Transverse colon (tissue), 4 donors: ENCODE measurements at places on chromosomes 1 and 21. TPM values are rescaled to one million over a fixed set of nuclear protein-coding genes. Genes with fewer than 3 reads are reported as not detected.
A peak's percentile ranks its signal among the peaks of the same experiment; 100 is the strongest.

Gene CA6
- total RNA-seq, result not detected

Gene SEMA4A
- 6.0 TPM for total RNA-seq

Gene PRR9
- total RNA-seq, result not detected

Gene CYB561D1
- total RNA-seq, result 37.4 TPM

Gene WDR26
- 111 TPM for total RNA-seq

Gene TENT5C
- total RNA-seq, result 30.8 TPM

Gene HTR6
- not detected for total RNA-seq

Gene CRNN
- not detected for total RNA-seq

Gene FALEC
- total RNA-seq, result not detected

DNA sequence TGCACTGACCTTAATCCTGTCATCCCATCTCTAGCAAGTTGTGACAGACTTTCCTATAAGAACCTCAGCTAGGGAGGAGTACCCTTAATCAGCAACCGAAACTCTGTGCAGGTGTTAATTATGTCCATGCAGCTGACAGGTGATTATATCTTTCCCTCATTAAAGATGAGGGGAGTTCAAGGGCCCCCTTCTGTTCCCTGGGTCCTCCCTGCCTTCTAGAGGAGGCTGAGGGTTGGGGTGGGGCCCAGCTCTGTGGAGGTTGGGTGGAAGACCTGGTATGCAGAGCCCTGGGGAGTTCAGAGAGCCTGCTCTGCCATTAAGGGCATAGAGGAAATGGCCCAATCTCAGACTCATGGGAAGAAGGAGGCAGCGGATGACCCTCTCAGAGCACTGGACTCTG is 35.6 kb upstream of the CRNN start:
- no peak for DNase-seq

- DNase-seq, result no peak
These were observed 204.7 kb downstream of the HLX start for GRCh38 chr1:221083902-221084301.

DNA sequence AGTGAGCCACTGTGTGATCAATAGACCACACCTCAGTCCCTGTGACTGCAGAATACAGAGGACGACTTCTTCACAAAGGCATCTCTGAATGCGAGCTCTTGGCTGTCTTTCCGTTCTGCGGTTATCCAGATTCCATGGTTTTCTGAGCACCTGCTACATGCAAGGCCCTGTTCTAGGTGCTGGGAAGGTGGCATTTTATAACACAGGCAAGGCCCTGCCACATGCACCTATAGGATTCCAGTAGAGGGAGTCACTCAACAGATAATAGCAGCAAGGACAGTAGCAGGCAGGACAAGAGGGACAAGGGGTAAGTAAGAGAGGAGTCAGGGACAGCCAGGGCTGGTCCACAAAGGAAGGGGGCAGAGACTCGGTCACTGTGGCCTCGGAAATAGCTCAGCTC is 9.0 kb downstream of the URB1 start:
- no peak for DNase-seq

- no peak for DNase-seq
These were observed 56.1 kb downstream of the DNTTIP2 start for GRCh38 chr1:93822730-93823425.

DNA sequence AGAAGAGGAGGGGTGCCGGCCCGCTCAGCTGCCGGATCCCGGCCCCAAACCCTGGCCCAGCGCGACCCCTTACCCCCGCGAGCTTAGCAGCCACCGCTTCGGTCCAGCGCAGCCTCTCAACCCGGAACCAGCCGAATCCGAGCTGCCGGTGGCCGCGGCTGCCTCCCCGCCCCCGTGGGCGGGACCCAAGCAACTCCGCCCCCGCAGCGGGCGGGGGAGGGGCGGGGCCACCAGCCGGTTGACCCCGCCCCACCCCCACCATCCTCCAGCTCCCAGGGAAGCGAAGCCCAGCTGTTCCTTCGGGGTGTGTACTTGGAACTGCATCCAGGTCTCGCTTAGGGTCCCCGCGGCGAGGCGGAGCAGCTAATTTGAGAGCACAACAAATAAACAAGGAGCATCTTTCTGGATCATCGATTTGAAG is at the start of gene TRIM62:
TRIM62 (minus strand) TSS at position 123 of the 421 bp plus-strand sequence. CDS start 611 bp downstream, outside the sequence.
- peak; percentile 91 for DNase-seq

DNA sequence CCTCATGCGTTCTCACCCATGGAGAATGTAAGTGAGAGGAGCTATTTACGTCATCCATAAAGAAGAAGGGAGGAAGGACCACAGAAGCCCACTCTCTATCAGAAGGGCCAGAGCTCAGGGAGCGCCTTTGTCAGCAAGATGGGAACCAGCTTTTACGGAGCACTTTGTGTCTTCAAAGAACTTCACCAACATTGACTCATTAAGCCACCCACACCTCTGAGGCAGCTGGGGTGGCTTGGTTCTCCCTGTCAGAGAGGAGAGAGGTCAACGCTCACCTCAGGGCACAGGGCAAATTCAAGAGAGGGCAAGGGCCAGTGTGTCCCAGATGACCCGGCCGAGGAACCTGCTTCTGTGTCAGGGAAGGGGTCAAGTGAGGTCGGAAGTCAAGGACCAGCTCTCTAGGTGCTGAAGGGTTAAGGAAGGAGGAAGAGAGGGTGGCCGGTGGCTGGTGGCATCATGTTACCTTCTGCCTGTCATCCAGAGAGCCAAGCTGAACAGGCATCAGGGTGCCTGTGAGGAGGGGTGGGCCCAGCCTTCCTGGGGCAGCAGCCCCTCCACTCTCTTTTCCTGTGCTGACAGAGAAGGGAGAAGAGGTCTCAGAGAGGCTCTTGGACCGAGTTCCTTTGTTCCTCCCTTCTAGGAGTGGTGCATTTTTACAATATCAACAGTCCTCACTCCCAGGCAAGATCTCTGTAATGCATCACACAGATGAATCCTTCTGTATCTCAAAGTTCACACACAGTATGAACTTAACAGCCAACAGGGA is 109.0 kb downstream of the ETS2 start:
- DNase-seq, result peak; percentile 50

- no peak for DNase-seq
These were observed 302.7 kb downstream of the HHAT start for GRCh38 chr1:210631399-210631798.

GRCh38 chr1:211355873-211356272 is 29.2 kb downstream of the TRAF5 start:
- no peak for DNase-seq

DNA sequence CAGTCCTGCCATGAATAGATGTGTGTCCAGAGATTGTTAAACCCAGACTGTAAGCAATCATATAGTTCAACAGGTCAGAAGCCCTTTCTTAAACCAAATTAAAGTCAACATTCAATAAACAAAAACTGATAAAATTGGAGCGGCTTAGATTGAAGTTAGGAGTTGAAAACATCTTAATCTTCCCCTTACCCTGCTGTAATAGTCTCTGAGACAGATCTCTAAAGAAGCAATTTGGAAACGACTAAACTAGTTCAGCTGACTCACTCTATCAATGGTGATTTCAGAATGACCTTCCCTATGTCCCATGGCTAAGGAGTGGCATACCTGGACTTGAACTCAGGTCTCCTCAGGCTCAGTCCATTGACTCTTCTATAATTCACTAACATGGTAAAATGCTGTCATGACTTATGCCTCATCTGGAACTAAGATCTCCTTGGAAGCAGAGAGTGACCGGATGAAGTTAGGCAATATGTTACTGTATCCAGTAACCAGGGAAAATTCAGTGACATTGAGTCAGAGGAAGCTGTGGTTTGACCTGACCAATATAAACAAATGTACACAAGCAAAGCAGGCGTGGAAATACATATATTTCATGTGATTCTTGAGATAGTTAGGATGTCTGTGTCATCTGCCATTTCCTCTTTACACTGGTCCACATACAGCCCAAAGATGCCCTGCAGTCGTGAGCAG is 30.1 kb downstream of the SGIP1 start:
- no peak for DNase-seq

DNA sequence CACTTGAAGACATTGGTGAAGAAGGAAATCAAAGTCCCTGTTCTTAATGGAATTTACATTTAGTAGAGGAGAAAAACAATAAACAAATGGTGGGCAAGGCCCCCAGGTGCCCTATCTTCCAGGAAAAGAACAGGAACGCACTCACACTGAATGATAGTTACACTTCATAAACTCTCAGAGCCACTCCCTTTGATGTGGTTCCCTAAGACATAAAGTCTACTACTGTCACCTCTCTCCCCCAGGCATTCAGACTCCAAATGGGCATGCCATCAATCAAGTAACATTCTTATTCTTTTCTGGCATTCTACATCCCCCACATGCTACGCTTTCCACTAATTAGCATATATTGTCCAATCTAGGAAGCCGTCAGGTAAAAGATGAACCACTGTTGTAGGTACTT is 36.6 kb upstream of the PIGC start:
- DNase-seq, result no peak

DNA sequence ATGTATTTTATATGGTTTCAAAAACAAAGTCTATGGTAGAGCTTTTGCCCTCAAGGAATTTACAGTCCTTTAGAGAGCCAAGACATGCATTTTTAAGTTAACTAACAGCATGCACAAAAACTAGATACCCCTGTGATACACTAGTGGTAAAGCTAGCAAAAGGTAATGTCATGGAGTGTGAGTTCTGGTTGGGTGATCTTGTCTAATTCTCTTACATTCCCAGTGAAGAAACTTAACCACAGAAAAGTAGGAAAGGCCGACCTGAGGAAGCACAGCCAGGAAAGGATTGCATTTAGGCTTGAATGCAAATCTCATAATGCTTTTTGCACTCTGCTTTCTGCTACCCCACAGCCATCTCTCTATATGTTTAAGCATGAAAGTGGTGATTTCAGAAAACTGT is 202.2 kb downstream of the ROR1 start:
- no peak for DNase-seq

- peak; percentile 77 for DNase-seq
These were observed 940 bp upstream of the PLA2G2C start for GRCh38 chr1:20187103-20187812.

DNA sequence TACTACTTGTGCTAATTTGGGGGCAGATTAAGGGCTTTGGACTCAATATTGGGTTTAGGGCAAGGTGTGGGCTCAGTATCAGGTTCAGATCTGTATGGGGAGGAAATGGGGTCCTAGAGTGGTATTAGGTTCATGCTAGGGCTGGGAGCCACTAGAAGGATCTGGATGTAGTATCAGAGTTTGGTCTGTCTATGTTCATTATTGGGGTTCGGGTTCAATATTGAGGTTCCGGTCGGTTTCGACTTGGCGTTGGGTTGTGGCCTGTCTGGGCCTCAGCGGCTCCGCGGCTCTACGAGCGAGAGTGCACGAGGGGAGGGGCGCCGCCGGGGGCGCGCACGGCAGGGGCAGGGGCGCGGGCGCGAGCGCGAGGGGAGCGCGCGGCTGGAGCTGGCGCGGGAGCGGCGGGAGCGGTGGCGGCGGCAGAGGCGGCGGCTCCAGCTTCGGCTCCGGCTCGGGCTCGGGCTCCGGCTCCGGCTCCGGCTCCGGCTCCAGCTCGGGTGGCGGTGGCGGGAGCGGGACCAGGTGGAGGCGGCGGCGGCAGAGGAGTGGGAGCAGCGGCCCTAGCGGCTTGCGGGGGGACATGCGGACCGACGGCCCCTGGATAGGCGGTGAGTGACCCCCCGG is at the start of gene PTPRF:
PTPRF (plus strand) TSS at position 401 of the 624 bp plus-strand sequence. CDS start 14,193 bp downstream, outside the sequence.
- DNase-seq, result peak; percentile 81

DNA sequence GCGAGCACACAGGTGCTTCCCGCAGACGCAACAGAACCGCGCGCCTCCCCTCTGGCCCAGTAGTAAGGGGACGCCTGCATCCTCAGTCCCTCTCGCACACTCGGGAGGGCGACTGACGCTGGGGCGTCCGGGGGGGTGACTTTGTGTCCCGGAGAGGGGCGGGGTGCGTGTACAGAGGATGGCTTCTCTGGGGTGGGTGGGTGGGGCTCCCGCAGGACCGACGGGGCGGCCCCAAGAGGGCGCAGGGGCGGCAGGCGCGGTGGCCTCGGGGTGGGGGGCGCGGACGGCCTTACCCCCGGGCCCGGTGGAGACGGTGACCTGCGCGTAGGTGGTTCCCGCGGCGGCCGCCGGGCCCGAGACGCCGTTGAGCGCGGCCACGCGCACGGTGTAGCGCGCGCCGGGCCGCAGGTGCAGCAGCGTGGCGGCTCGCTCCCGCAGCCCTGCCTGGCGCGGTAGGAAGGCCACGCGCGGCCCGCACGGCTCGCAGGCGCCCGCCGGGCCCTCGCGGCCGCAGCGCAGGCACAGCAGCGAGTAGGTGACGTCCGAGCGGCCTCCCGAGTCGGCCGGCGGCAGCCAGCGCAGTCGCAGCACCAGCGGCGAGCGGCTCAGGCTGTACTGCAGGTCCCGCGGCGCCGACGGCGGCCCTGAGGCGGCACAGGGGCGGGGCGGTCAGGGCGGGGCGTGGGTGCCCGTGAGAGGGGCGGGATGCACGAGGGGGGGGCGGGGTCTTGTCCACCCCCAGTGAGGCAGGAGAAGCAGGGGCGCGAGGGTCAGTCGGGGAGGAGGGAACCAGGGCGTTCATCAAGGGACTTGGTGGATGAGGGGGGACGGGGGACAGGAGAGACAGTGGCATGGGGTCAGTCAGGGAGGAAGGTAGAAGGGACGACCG is 12.1 kb downstream of the EPHA10 start:
- DNase-seq, result peak; percentile 54

DNA sequence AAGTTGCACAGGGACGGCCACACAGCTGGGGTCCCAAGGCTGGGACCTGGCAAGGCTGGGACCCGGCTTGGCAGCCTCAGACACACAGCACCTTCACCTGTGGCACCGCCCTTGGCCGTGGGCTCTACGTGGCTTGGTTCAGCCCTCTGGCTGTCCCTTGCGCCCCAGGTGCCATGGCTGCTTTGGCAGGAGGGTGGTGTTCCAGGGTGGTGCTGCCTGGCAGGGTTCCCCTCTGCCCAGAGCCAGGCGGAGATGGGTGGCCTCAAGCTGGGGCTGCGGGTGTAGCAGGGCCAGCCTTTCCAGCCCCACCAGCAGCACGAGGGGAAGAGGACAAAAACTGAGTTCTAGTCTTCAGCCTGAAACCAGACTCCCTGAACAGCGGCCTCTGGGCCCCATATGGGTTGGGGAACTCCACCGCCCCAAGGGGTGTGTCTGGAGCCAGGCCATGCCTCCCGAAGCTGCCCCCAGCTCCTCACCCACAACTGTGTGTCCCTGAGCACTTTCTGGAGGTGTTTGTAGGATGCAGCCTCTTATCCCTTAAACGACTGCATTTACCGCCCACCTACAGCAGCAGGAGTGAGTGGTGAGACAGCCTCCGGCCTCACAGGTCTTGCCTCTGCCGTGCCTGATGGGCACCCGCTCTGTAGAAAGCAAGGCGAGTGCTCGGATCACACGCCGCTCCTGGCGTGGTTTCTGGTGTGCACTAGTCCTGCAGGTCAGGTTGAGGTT is 92.3 kb downstream of the PDE9A start:
- DNase-seq, result no peak

DNA sequence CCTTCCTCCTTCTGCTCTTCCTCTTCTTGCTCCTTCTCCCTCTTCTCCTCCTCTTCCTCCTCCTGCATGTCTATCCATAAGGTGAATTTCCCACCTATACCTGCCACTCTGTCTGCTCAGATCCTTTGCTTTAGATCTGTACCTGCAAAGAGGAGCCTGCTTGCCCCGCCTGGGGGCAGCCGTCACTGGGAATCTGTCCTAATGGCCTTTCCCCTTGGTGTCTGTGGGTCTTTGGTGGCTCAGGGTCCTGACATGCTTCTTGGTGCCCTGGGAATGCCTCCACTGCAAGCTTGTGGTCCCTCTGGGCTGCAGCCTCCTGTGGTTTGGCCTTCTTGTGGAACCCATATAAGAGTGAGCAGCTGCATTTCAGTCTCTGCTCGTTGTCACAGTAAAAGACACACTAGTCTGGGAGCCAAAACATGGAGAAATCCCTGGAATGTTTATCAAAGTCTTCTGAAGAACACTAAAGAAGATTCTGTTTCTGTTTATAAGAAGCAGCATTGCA is 79.5 kb upstream of the CSF3R start:
- no peak for DNase-seq

GRCh38 chr1:240497908-240498307 is 114.0 kb downstream of the GREM2 start:
- no peak for DNase-seq

GRCh38 chr1:152190589-152190988 is 31.6 kb upstream of the RPTN start:
- no peak for DNase-seq
